Articular chondrocyte of knee joint (primary cell): ENCODE measurements at places on chromosomes 2 and 18. TPM values are rescaled to one million over a fixed set of nuclear protein-coding genes. Genes with fewer than 3 reads are reported as not detected.

FBXO36 gene
- total RNA-seq, result 6.5 and 6.8 TPM in 2 replicates

POTEC gene
- total RNA-seq, result not detected in 2 replicates

PLCD4 gene
- total RNA-seq, result 14.0 and 14.2 TPM in 2 replicates

PSD4 gene
- total RNA-seq, result 4.2 and 5.1 TPM in 2 replicates

ANKRD62 gene
- not detected in 2 replicates for total RNA-seq

REEP1 gene
- 0.43 and 0.52 TPM in 2 replicates for total RNA-seq

PARD6G gene
- total RNA-seq, result 0.91 and 1.6 TPM in 2 replicates

DTNA gene
- total RNA-seq, result 1.8 and 3.4 TPM in 2 replicates

CDH7 gene
- not detected in 2 replicates for total RNA-seq

PLA2R1 gene
- total RNA-seq, result 30.1 and 35.5 TPM in 2 replicates

SLC8A1 gene
- total RNA-seq, result 123 and 139 TPM in 2 replicates
